ENCODE measurements at places on chromosomes 12 and 14.

GRCh38 chr14:20416223-20416622 lies 2.9 kb upstream of the TEP1 start:
- DNase-seq, result no peak

GRCh38 chr12:116736962-116737773 lies 701 bp downstream of the SPRING1 start:
- DNase-seq, result no peak

DNA sequence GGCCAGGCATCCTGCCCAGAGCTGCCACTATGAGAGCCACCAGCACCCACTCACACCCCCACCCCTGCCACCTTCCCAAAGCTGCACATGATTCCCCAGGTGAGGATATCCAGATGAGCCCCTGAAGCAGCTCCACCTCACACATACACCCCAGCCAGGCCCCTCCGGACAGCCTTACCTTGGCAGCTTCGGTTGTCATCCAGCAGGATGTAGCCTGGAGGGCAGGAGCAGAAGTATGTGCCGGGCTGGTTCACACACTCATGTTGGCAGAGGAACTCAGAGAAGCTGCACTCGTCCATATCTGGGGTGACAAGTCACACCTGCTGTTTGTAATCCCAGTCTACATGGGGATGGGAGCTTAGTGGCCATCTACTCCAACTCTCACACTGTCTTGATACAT lies 15.4 kb upstream of the TC2N start:
- no peak for DNase-seq

GRCh38 chr14:66595394-66595793 lies 87.4 kb downstream of the GPHN start:
- DNase-seq, result no peak

GRCh38 chr12:18851271-18851670 lies 113.4 kb downstream of the CAPZA3 start:
- DNase-seq, result no peak

- DNase-seq, result no peak
These were observed 1.4 kb upstream of the SMARCC2 start for GRCh38 chr12:56190695-56191155.

DNA sequence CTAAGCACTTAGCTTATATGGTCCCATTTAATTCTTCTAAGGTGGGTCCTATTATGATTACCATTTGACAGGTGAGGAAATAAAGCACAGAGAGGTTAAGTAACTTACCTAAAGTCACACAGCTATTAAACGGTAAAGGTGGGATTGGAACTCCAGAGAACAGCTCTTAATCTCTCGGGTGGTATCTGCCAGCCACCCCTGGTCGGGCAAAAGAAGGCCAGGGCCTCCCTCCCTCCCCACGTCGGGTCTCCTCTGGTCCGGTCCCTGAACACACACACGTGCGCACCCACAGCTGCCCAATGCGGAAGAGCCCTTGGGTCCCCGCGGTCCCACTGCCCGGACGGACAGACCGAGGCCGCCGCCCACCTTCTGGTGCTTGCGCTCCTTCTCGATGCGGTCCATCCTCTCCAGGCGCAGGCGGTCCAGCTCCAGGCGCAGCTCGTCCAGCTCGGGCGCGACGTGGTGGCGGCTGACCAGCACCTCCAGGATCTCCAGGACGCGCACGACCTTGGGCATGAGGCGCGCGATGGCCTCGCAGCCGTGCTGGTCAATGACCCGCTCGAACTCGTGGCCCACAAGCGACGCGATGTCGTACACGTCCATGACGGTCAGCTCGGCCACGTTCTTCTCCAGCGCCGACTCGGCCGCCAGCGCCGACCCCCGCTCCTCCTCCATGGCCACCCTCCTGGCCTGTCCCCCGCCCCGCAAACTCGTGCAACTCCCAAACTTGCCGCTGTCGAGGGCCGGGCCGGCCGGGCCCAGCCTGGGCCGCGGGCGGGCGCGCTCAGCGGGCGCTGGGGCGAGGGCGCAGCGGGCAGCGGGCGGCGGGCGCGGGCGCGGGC lies 490 bp downstream of the RILPL1 start:
- DNase-seq, result no peak

GRCh38 chr14:71529848-71530247 lies 402.4 kb upstream of the RGS6 start:
- DNase-seq, result no peak

DNA sequence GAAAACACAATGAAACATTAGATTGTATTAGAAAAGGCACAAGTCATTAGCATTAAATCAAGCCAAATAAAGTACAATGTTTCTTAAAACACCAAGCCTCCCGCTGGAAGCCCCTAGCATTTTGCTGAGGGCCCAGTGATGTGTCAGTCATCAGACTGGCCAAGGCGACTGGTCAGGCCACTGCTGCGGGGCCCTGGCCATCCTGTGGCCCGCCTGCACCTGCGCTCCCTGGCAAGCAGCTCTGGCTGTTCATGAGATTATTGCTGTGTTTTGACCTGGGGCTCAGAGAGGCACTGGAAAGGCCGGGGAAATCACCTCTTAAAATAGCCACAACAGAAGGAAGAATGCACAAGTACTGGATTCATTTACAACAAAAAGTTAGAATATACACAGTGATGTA lies 24.2 kb upstream of the AMN start:
- DNase-seq, result no peak

All from urinary bladder (tissue), 4 donors.